ENCODE measurements at places on chromosomes 2 and 18. TPM values are rescaled to one million over a fixed set of nuclear protein-coding genes. Genes with fewer than 3 reads are reported as not detected.

DNA sequence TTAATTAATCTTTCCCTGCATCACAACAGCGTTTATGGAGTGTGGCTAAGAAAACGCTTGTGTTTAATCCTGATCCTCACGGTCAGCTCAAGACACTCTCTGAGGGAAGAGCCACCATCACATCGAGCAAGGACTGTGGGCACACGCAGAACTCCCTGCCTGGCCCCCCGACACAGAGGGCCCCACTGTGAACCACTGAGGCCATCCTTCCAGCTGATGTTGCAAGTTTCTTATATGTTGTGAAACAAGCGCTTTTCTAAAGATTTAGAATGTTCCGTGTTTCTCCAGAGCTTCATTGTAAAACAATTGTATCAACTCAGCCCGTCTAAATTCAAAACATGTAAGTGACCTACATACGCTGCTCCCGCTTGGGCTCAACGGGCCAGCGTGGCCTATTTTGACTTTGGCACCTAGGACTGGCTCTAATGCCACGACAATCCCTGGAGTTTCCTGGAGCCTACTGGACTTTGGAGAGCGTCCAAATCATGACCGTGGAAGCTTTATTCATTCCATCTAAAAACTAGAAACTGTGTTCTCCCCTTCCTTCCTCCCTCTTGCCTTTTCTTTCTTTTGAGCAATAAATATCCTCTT is 34.9 kb downstream of the SERPINE2 start:
- no peak for DNase-seq

- DNase-seq = peak; percentile 86
Measured at GRCh38 chr2:96485751-96486651, 19.2 kb downstream of the NEURL3 start.

DNA sequence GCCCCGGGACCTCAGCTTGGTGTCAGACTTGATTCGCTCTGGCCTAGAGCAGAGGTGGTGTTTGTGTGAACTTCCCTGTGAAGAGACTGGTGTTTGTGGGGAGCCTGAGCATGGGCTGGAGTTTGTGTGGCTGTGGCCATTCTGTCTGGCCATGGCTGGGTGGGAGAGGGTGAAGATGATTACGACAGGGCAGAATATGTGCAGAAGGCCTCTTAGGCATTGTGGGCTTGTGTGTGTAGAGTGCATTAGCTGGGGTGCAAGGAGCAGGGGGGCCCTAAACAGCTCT is 10.5 kb downstream of the OBSL1 start:
- DNase-seq = no peak

- no peak for DNase-seq
Measured at GRCh38 chr2:37897511-37897910, 27.6 kb upstream of the RMDN2 start.

DNA sequence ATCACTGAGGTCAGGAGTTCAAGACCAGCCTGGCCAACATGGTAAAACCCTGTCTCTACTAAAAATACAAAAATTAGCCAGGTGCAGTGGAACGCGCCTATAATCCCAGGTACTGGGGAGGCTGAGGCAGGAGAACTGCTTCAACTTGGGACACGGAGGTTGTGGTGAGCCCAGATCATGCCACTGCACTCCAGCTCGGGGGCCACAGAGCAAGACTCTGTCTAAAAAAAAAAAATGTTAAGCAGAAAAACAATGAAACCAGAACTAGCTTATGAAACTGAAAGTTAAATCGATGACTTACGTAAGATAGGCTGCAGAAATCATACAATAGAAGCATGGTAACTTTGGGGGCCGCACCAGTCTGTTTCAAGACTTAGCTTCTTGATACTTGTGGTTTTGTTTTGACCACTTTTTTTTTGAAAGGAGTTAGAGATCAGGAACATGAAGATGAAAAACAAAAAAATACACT is 6.2 kb upstream of the GPR155 start:
- no peak for DNase-seq

- no peak for DNase-seq
Measured at GRCh38 chr2:189698020-189698887, 23.8 kb downstream of the ANKAR start.

- no peak for DNase-seq
Measured at GRCh38 chr2:44290261-44290660, 15.0 kb downstream of the SLC3A1 start.

Gene CDH19
- 7.8 TPM for total RNA-seq

Gene NOTO
- total RNA-seq = not detected

Gene ABHD3
- total RNA-seq = 21.7 TPM
